ENCODE measurements at places on chromosomes 3 and 15.

- peak; percentile 41 for DNase-seq
Observed at GRCh38 chr15:45179221-45179985, 8.4 kb downstream of the SHF start.

- DNase-seq: peak; percentile 73
Observed at GRCh38 chr15:92907896-92908712, 8.0 kb downstream of the CHD2 start.

GRCh38 chr3:82100378-82100777 lies 338.9 kb upstream of the GBE1 start:
- no peak for DNase-seq

GRCh38 chr3:188662214-188662613 lies 508.3 kb downstream of the LPP start:
- no peak for DNase-seq

GRCh38 chr3:33612607-33613006 lies 105.4 kb downstream of the CLASP2 start:
- no peak for DNase-seq

GRCh38 chr3:32453346-32453745 lies 49.3 kb downstream of the CMTM6 start:
- DNase-seq: no peak

DNA sequence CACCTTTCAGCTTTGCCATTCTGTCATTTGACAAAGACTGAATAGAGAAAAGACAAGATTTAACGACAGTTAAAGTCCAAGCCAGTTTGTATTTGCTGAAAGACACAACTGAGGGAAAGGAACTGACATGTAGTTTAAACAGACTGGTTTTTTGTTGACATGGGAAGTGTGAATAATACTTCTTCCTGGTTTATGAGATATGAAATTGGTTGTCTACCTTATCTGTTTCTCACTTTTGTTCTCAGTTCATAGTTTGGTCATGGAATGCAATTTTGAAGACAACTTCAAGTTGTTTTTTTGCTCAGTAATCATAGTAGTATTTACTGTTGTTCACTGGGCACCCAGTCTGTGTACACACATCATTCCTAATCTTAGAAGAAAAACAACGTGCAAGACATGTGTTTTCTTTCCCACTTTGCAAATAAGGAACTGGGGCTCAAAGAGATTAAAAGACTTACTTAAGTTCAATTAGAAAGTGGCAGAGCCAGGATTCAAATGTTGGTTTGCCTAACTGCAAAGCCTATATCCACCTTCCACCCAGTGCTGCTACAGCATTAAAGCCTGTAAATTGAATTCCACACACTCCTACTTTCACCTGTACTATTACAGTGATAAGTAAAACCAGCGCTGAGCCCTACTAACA lies 103.5 kb downstream of the LPP start:
- DNase-seq: no peak

DNA sequence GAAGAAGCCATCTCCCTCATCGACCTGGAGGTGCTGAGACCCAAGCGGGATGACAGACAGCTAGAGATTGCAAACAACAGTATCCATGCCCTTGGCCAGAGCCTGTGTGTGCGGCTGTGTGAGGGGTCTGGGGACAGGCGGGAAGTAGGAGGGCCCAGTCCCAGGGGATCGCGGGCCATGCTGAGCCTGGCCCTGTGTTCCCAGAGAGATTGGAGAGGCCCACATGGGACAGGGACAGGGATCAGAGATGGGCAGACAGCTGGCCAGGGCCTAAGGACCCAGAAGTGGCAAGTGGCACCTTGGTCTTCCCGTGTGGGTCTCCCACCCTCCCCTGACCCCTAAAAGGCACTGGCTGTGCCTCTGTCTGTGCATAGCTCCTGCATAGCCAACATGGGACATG lies 10.9 kb upstream of the RHO start:
- no peak for DNase-seq

DNA sequence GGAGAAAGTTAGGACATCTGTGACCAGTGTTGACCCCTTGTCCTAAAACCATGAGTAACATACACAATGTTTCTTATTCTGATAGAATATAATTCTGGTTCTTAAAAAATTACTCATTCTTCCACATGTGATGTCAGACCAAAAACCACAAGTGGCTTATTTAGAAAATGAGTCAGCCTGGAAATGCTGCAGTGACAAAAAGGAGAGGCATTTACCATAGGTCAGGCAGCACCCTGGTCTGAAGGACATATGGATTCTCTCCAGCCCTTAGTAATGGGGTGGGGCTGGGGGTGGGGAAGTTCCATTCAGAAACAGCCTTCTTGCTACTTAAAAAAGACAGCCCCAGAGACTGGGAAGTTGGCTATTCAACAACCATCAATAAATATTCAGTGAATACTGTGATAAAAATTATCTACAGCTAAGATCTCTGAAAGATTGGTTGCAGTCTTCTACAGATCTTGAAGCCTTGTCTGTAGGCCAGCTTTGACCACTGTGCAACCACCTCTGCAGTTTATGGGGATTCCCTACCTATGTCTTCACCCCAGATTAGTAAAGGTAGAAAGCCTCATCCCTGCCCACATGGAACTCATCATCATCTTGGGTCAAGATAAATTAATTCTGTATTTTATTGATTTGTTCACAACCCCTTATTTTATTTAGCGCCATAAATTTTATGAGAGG lies 34.9 kb upstream of the TIMP4 start:
- peak; percentile 77 for DNase-seq

DNA sequence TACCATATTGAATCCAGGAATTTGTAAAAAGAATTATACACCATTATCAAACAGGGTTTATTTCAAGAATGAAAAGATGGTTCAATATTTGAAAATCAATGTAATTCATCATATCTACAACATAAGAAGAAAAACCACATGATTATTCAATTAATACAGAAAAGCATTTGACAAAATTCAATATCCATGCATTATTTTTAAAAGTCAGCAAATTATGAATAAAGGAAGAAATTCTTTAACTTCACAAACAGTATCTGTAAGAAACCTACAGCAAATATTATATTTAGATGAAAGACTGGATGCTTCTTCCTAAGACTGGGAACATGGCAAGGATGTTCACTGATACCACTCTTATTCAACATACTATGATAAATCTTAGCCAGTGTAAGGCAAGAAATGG lies 41.3 kb upstream of the TCAIM start:
- DNase-seq: no peak

DNA sequence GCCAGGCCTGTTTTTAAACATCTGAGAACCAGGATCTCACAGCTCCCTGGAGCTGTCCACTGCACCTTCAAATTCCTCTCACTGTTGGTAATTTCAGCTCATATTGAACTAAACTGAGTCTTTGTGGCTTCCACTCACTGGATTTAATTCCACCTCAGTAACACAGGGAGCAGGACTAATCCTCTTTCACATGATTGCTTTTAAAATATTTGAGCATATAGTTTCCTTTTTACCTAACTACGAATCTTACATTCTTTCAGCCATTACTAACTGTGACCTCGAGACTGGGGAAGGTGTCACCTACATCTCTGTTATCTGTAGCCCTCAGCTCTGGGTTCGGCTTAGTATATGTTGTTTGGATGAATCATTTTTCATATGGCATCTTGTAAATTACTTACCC lies 194.3 kb upstream of the C2CD4B start:
- no peak for DNase-seq

GRCh38 chr3:37053753-37054152 lies 60.4 kb downstream of the MLH1 start:
- no peak for DNase-seq

DNA sequence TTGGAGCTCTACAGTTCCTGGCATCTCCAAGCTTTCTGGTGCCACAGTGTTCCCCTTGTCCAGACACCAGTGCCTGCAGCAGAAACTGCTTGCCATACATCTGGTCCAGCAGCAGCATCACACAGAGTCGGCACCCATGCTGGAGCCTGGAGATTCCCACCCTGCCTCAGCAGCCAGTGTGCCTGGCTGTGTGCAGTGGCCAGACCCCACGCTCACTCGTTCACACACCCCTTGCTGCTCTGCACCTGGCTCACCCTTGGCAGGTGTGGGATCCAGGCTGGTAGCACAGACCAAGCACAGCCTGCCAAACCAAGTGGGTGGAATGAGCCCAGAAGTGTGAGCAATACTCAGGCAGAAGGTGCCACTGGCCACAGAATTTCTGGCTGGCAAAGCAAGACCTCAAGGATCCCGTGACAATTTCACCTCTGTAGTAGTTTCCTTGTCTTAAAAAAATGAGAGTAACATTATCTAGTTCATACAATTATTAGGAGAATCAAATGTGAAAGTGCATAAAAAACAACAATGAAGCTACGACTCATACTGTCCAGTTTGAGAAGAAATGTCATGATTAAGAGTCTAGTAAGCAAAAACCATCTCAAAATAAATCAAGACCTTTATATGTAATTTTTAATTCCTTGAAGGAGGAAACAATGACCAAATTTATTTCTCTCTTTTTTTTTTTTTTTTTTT lies 22.9 kb upstream of the ZBED2 start:
- no peak for DNase-seq

GRCh38 chr3:99439892-99440291 lies 198.5 kb upstream of the COL8A1 start:
- no peak for DNase-seq

DNA sequence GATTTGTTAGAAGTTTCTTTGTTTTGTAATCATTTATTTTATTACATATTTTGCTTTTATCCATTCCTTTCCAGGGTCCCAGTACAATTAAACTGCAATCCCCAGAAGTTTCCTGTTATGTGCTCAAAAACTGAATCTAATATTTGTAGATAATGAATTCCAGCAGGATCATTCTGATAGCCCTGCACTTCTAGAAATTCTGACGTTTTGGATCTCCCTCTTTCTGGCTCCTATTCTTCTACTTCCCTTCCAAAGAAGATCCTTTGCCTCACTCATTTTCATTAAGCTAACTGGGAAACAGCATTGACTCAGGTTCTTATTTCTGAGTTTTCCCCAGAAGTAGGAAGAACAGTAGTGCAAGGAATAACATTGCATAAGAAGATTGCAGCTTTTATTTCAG lies 9.9 kb downstream of the P3H2 start:
- DNase-seq: no peak

DNA sequence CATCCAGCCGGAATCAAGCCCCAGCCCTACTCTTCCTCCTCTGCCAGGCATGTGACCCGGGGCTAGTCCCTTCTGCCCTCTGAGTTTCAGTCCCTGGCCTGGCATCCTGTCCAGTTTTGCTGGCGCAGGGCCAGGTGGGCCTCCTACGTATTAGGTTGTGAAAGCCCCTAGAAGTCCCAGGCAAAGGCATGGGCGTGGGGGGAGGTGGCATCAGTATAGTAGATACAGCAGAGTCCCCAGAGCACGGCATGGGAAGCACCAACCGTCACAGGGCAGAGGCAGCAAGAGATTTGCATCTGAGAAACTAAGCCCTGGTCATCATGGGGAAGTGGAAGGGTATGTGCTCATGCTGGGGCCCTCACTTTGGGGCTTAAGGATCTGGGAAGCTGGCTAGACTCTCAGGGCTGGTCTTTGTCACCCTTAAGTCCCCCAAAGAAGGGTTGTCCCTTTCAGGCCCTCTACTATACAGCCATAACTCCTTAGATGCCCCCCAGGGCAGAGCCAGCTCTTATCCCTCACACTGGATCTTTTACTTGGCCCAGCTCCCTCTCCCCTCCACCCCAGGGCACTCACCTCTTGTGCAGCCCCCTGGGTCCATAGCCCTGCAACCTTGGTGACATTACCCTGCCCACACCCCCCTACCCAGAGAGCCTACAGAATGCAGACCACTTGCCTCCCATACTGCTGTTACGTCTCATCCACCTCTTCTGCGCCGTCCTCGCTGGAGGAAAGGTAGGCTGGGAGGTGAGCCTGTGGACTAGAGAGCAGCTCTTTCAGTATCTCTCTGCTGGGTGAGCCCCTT lies 11.3 kb downstream of the NBEAL2 start:
- peak; percentile 37 for DNase-seq

DNA sequence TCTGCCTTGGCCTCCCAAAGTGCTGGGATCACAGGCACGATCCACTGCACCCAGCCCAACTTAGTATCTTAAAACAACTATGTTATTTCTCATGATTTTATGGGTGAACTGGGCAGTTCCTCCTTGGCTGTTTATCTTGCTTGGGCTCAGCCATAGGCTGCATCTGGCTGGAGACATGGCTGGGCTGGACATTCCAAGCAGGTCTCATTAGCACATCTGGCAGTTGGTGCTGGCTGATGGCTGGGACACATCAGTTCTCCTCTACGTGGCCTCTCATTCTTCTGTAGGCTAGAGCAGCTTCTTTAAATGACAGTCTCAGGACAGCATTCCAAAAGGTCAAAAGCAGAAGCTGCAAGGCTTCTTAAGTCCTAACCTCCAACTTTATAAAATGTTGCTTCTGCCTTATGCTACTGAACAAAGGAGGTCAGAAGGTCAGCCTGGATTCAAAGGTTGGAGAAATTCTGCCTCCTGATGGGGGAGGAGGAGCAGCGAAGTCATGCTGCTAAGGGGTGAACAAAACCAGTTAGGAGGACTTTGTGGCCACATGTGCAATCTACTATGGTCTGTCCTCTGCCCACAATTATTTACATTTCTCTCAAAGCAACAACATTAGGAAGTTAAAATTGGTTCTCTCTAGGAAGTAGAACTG lies 144.0 kb downstream of the AQP9 start:
- no peak for DNase-seq

DNA sequence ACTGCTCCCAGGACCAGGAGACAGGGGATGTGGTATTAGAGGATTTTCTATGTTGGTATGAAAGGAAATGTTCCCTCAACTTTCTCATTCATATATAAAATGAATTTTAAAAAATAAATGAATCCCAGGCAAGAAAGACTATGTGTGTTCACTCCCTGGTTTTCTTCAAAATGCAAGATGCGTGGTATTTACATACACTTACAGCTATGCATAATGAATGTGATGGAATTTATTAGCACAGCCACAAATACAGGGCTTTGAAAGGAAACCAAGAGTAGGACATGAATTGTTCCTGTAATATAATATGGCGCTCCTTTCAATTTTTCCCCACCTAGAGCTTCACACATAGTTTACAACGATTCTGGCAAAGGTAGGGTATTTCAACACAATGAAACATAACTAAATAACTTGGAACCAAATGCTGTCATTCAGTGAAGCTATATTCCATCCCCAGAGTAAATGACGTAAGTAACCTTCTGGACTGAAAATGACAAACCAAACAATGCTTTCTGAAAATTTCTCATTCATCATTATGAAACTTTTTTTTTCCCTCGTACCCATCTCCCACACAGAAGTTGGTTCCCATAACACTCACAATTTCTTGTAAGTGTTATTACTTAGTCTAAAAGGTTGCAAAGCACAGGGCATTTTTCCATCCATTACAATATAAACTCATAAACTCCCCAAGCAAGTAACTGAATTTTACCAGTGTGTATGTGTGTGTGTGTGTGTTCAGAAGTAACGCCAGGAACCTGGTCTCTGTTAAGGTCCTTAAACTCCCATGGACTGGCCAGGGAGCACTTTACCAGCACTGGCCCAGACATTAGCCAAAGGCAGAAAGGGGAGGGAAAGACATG lies 41.8 kb downstream of the CBLB start:
- no peak for DNase-seq

- DNase-seq: peak; percentile 63
Observed at GRCh38 chr3:185815391-185816282, 9.2 kb downstream of the IGF2BP2 start.

GRCh38 chr3:124221422-124221821 lies 229.5 kb upstream of the ROPN1 start:
- DNase-seq: no peak

- peak; percentile 14 for DNase-seq
Observed at GRCh38 chr3:44555723-44556122, 730 bp downstream of the ZKSCAN7 start.
